Dermis blood vessel endothelial cell (primary cell): ENCODE measurements at places on chromosomes 4 and X. TPM values are rescaled to one million over a fixed set of nuclear protein-coding genes. Genes with fewer than 3 reads are reported as not detected.

Gene ADH1A
- not detected in 2 replicates for total RNA-seq

Gene SPP1
- total RNA-seq = 4.4 and 11.6 TPM in 2 replicates

Gene RBM46
- total RNA-seq = 0.70 TPM in 1 of 2 replicates, not detected in the other

Gene TAF7L
- total RNA-seq = 0.23 TPM in 1 of 2 replicates, not detected in the other

- DNase-seq = no peak
Measured at GRCh38 chrX:45765281-45765680, 564.6 kb upstream of the DIPK2B start.

GRCh38 chr4:123649645-123650391 lies 253.2 kb downstream of the SPRY1 start:
- peak; percentile 13 for DNase-seq

- no peak for DNase-seq
Measured at GRCh38 chr4:129603241-129603931, 507.4 kb downstream of the C4orf33 start.

GRCh38 chrX:9349572-9350494 lies 115.0 kb upstream of the TBL1X start:
- peak; percentile 8 for DNase-seq

- DNase-seq = no peak
Measured at GRCh38 chr4:31461421-31461820, 741.3 kb downstream of the PCDH7 start.

DNA sequence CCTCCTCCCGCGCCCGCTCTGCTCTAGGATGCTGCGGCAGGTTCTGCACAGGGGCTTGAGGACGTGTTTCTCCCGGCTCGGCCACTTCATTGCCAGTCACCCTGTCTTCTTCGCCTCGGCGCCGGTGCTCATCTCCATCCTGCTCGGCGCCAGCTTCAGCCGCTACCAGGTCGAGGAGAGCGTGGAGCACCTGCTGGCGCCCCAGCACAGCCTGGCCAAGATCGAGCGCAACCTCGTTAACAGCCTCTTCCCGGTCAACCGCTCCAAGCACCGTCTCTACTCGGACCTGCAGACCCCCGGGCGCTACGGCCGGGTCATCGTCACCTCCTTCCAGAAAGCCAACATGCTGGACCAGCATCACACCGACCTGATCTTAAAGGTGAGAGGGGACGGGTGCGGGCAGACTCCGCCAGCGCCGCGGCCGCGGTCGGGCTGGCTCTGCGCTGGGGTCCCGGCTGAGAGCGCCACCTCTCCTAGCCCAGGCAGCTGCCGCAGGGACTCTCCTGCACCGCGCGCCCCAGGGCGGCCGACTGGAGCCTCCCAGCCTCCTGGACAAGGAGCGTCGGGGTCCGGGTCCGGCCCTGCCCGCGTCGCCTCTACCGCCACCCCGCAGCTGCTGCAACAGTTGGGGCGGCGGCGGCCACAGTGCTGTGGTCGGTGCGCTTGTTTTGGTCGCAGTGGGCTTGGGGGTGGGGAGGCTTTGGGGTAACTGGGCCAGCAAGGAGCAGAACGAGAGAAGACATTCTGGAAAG lies at the start of gene PTCHD1:
TSS of gene PTCHD1 (plus strand) at position 2 of the 752 bp plus-strand sequence. CDS start at position 29, 27 bp downstream.
- DNase-seq = no peak

DNA sequence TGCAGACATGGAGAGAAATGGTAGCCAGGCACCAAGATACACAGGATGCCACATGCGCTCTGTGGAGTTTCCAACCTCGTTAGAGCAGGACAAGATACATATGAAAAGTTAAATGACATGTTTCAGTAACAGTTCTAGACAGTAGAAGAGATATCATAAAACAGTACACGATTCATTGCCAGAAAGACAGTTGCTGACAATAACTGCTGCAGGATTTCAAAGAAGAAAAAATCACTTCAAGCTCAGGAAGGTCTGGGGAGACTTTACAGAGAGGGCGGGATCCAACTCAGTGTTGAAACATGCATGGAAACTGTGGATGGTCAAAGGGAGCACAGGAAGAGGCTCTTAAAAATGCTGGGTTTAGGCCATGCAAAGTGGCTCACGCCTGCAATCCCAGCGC lies 31.0 kb downstream of the DCTD start:
- DNase-seq = no peak

GRCh38 chrX:714131-714530 lies 83.5 kb downstream of the SHOX start:
- no peak for DNase-seq

DNA sequence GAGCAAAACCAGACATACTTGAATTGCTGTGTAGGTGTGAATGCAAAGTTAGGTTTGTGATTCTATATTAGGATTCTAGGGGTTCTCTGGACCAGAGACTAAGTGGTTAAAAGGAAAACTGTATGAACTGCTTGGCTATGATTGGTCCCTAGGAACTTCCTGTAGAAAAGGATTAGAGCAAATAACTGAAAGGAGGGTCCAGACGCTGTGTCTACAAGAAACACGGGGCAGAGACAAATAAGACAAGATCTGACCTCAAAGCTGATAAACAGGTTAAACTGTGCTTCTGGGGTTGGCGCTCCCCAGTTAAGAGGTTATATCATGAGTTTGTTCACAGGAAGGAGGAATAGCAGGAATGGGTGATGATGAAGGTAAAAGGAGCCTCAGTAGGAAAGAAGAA lies 183.6 kb downstream of the MGST2 start:
- no peak for DNase-seq

GRCh38 chr4:100081491-100081890 lies 108.8 kb downstream of the DDIT4L start:
- no peak for DNase-seq

DNA sequence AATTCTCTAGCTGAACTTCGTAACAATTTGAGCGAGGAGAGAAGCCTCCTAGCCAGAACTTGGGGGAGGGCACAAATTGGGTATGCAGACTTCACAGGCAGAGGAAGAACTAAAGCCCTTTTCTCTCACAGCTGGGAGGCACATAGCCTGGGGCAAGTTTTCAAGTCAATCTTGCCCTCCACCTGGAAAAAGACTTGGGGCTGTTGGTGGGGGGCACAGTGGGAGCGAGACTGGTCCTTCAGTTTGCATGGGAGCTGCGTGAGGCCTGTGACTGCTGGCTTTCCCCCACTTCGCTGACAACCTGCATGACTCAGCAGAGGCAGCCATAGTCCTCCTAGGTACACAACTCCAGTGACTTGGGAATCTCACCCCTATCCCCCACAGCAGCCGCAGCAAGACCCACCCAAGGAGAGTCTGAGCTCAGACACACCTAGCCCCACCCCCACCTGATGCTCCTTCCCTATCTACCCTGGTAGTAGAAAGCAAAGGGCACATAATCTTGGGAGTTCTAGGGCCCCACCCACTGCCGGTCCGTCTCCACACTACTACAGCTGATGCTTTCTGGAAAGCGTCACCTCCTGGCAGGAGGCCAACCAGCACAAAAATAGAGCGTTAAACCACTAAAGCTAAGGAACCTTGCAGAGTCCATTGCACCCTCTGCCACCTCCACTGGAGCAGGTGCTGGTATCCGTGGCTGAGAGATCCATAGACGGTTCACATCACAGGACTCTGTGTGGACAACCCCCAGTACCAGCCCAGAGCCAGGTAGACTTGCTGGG lies 160.8 kb downstream of the CBLL2 start:
- no peak for DNase-seq

DNA sequence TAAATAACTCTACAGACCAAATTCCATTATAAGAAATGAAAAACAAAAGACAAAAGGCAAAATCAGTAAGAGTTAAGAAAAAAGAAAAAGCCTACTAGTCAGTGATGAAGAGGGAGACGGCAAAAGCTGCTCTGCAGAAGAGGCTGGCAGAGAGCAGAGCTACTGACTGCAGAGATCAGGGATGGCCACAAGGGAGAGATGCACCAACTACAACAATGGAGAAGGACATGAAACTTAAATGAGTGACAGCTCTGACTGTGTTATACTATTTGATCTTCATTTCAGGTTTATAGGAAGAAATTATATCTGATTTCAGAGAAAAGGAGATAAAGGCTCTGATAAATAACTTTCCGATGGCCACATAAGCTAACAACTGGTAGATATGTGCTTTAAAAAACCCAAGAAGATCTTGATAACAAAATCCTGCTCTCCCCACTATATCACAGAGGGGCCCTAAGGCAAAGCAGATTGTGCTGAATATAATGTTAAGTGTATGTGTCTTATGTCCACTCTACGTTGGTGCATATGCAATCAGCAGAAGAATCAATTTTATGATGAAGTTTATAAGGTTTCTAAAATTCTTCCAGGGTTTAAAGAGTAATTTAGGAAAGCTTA lies 58.4 kb upstream of the COX18 start:
- peak; percentile 49 for DNase-seq

GRCh38 chr4:123930996-123931395 lies 534.4 kb downstream of the SPRY1 start:
- no peak for DNase-seq

GRCh38 chr4:123934096-123934495 lies 537.5 kb downstream of the SPRY1 start:
- no peak for DNase-seq

DNA sequence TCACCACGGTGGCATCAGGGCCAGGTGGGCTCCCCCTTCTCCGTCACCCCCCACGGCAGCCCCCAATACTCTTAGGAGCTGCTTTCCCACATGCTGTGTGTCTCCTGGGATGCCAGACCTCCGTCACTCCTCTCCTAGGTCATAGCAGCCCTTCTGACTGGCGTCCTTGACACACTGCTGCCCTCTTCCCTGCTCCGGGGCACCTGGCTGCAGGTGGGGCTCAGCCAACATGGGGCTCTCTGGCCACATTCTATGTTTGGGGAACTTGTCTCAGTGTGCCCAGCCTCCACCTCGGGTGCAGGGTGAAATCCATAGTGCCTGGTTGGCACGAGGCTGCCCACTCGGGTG lies 13.8 kb downstream of the TMEM175 start:
- DNase-seq = no peak

GRCh38 chr4:1405636-1406393 lies 427 bp downstream of the NKX1-1 start:
- DNase-seq = no peak
